ENCODE measurements at places on chromosomes 1 and 21.

DNA sequence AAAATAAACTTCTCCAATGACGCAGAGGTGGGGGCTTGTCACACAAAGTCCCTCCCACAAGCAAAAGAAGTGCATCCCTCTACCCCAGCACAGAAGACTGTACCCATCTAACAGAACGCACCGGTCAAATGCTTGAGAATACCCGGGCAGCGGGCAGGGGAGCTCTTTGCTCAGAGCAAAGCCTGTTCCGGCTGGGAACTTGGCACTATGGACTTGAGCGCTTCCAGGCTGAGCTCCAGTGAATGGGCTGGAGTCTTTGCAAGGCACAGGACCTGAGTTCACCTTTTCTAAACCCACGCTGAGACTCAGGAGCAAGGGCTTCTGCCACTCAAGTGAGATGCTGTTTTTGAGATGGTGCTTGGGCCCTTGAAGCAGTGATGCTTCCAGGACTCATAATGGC, 20.3 kb downstream of the RHBG start:
- no peak for DNase-seq

GRCh38 chr1:33349778-33350610, 29.1 kb upstream of the A3GALT2 start:
- DNase-seq = peak; percentile 66

- no peak for DNase-seq
These were observed 1.4 kb upstream of the IPO9 start for GRCh38 chr1:201827321-201828216.

DNA sequence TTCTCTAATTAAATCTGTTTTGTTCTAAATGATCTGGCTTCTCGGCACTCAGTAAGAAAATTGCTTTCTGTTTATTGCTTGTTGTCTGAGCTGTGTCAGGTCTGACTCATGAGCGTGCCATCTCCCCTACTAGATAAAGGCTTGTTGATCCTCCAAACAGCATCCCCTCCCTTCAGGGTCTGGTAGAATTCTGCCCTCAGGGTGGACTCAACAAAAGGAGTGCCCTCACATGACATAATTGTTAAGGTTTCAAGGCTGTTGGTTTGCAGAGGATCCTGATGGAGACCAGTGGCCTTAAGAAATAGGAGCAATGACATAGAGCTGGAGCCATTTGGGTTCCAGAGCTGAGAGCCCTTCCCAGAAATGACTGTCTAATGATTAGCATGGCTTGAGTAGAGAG, 36.0 kb upstream of the ATP2B4 start:
- DNase-seq = no peak

DNA sequence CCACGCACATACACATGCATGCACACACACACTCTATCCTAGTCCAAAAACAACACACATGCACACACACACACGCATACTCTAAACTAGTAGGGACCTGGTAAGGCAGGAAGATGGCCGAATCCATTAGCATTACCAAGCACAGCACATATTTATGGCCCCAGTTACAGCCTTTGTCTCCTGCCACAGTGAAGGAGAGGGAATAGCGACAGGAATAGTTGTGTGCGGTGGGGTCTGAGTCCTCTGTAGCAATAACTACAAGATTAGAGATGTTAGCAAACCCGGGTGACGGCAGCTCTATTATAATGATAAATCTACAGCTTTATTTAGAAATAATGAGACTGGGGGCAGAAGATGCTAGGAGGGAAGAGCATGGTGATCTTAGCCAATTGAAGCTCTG, 20.5 kb downstream of the SYT6 start:
- DNase-seq = no peak

DNA sequence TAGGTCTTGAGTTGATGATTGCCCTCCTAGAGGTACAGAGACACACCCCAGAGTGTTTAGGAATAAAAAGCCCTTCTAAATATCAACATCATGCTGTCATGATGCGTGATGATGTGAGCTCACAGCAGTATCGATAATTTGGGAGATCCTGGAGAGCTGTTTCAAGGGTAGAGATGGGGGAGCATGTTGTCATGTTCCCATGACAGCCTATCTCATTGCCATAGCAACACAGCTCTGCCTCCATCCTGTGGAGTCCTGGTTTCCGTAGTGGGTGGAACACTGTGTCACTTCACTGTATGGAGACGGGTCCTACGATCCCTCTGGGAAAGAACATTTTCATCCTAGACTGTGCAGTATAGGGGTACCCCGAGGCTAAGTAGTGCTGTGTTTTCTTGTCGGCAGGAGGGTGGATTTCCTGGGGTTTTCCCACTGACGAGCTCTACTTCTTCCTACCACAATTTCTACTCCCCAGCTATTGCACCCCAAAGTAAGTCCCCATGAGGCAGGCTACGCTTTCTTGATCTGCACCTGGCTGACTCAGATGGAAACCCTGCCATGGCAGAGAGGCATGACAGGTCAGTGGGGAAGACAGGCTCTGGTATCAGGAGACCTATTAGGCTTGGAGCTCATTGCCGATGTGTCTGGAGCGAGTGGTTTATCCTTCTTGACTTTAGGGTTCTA, 7.2 kb downstream of the KISS1 start:
- no peak for DNase-seq

- no peak for DNase-seq
These were observed 54.0 kb upstream of the JUN start for GRCh38 chr1:58837886-58838285.

DNA sequence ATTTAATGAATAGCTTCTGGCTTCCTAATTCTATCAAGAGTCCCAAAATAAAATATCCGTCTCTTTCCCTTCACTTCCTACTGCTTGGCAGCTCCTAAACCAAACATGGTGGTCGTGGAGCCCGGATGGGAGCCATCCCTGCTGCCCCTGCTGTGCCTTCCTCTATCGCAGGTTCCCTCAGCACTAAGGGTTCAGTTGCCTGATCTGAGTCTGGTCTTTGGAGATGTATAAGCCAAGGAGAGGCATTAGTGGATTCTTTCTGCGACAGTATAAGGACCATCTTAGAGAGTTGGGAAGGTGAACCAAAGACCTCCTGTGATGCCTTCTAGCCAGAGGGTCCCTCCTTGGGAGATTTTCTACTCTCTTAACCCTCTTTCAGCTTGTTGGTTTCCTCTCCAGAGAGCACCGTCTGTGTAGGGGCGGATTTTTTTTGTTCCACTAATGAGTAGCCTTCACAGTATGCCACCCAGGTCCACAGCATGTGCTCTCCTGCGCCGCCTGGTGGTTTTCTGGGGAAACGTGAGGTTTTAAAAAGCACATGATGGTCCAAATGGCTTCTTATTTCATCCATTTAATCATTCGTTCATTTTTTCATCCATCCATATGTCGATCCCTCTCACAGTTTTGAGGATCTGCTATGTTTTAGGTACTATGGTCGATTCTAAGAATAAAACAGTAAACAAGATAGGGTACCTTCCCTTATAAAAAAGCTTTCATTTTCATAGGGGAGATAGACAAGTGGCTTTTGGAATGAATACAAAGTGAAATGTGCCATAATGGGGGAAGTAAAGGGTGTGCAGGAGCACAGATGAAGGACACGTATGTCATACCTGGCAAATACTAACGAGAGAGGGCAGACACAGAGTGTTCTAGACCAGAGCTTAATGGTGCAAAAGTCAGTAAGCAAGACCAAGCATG, 71.0 kb downstream of the NFASC start:
- peak; percentile 11 for DNase-seq

DNA sequence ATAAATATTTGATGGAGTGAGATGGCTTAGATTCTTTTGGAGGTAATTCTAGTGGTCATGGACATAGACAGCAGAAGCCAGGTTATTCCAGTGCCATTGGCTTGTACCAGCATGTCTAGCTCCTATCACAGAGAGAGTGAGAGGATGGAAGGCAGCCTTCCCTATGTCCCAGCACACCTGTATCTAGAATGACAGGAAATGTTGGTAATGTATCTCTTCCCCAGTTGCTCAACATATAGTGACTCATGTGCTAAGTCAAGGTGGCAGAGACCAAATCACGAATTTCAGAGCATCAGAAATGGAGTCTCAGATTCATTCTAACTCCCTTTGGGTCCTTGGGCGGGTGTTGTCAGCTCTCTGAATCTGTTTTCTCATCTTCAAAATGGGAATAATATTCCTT, 28.4 kb downstream of the METTL13 start:
- DNase-seq = no peak

- DNase-seq = peak; percentile 42
These were observed 6.3 kb downstream of the HAPLN2 start for GRCh38 chr1:156625436-156626078.

- no peak for DNase-seq
These were observed 59.3 kb downstream of the NCAM2 start for GRCh38 chr21:21057349-21058062.

GRCh38 chr1:8259498-8260290, 58.2 kb upstream of the SLC45A1 start:
- DNase-seq = no peak

GRCh38 chr1:85058311-85058710, 10.0 kb upstream of the MCOLN3 start:
- DNase-seq = no peak

DNA sequence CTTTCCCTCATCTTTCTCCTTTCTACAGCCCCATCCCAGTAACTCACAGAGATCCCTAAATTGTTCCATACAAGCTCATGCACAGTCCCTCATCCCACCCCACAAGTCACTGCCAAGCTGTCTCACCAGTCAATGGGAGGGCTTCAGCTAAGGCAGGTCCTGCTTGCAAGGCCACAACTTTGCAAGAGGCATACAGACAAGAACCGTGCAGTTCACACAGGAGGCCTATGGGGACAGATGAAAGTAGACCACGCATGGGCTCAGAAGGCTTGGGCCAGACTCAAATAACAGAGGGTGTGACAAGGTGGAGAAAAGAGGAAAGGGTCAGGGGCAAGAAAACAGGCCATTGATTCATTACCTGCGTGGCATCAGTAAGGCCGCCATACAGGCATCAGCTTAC, 15.1 kb downstream of the RGS8 start:
- DNase-seq = no peak

DNA sequence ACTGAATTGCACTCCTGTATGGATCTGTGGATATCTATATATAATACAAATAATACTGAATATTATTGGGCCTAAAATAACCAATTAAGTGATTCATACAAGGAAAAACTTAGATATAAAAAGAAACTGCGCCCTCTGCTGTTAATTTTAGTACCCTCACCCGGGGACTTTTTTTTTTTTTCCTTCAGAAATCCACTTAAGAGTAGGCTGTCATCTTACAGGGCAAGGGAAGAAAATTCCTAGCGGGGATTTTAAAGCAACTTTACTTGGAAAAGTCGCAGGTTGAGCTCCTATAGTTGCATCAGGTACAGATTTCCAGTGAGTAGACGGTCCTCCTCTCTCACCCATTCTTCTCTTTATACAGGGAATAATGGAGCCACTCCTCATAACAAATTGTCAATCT, 1.3 kb downstream of the NTNG1 start:
- DNase-seq = no peak

DNA sequence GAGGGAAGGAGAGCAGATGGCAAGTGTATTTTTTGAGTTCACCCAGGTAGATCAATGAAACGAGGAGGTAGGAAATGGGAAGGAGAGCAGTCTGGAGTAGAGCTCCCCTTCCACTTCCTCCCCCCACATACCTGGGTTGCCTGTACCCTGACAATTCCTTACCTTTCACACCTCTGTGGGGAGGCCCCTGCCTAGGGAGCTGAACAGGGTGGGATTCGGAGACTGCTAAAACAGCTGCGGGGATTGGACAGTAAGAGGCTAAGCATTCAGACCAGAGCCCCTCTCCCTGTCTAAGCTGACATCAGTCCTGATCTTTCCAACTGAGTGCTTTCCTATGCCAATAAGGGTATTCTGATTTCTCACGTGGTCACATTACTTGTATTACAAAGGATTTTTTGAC, 14.5 kb downstream of the RCSD1 start:
- no peak for DNase-seq

DNA sequence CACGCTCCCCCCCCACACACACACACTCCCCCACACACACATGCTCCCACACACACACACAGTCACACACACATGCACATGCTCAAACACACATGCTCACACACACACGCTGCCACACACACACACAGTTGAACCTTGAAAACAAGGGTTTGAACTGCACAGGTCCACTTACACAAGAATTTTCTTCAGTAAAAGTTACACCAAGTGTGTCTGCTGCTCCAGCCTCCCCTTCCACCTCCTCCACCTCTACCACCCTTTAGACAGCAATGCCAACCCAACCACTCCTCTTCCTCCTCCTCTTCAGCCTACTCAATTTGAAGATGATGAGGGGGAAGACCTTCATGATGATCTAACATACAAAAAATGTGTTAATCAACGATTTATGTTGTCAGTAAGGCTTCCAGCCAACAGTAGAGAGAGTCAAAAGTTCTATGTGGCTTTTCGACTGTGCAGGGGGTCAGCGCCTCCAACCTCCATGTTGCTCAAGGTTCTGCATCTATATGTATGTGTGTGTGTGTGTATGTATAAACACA, 26.8 kb downstream of the HSF2BP start:
- no peak for DNase-seq

DNA sequence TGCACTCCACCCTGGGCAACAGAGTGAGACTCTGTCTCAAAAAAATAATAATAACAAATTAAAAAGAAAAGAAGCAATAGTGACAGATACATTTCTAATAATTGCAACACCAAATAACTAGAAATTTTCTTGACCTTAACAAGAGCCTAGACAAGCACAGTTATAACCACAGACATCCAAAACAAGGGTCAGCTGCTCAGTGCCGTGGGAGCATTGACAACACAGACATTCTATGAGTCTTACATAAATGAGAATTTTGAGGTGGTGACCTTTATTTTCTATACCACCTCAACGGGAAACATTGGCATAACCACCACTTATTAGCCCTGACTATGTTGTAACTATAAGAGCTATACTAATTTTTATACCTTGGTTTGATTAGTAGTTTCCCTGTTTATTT, 156.1 kb downstream of the NR5A2 start:
- no peak for DNase-seq

DNA sequence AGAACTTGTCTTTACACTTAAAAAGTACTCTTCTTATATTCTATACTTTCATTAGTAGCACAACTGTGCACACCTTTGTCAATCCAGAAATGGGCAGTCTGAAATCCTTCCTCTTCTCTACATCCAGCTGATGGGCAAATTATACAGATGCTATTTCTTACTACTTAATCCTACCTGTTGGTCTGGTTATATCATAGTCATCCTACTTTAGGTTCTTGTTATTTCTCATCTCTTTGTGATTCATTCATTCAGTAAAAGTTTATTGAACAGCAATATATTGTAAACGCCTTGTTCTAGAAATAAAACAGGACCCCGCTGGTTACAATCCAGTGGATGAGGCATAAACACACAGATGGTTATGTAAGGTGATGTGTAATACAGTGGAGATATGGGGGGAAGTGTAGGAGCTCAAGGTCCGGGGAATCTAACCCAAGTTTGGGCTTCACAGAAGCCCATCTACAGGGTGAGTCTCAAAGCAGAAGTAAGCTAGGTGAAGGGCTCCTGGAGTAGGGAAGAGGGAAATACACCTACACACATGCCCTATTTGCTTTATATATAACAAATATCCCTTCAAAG, 11.8 kb upstream of the FUBP1 start:
- DNase-seq = no peak

GRCh38 chr1:159214149-159214760, 9.6 kb downstream of the ACKR1 start:
- no peak for DNase-seq

- DNase-seq = no peak
These were observed 104.0 kb upstream of the BMP8A start for GRCh38 chr1:39387452-39387851.

GRCh38 chr21:26842974-26843932, 2.0 kb downstream of the ADAMTS1 start:
- DNase-seq = no peak

- no peak for DNase-seq
These were observed 199.7 kb downstream of the GRIK3 start for GRCh38 chr1:36834586-36834985.

GRCh38 chr1:200520735-200521134, 99.8 kb downstream of the KIF14 start:
- no peak for DNase-seq
